ENCODE measurements at places on chromosomes 13 and 19.
A peak's percentile ranks its signal among the peaks of the same experiment; 100 is the strongest.

DNA sequence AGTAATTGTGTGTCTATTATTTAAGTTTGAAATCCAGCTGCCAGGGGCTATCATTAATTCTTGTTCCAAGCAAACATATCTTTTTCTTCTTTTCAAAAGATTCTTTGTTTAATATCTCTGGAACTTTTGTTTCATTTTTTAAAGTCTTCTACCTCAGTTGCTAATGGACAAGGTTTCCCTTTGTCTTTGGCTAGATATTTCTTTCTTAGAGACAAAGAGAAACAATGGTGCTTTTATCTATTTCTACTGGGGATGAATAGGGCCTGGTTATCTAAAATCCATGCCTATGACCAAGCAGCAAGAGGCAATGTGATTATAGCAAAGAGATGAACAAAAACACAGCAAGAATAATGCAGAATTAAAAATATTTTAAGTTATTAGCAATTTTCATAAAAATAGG is 661.3 kb upstream of the KLF12 start:
- no peak for DNase-seq

GRCh38 chr13:113840541-113841352 is 23.1 kb downstream of the GAS6 start:
- DNase-seq: no peak

GRCh38 chr13:24074678-24075077 is 85.8 kb upstream of the SPATA13 start:
- no peak for DNase-seq

- DNase-seq: no peak
Observed at GRCh38 chr13:113448885-113449692, 4.2 kb downstream of the ADPRHL1 start.

GRCh38 chr13:109126891-109127641 is 497.7 kb downstream of the MYO16 start:
- no peak for DNase-seq

- no peak for DNase-seq
Observed at GRCh38 chr19:30174791-30175190, 197.4 kb upstream of the ZNF536 start.

GRCh38 chr13:66138172-66138811 is 1091.8 kb downstream of the PCDH9 start:
- no peak for DNase-seq

DNA sequence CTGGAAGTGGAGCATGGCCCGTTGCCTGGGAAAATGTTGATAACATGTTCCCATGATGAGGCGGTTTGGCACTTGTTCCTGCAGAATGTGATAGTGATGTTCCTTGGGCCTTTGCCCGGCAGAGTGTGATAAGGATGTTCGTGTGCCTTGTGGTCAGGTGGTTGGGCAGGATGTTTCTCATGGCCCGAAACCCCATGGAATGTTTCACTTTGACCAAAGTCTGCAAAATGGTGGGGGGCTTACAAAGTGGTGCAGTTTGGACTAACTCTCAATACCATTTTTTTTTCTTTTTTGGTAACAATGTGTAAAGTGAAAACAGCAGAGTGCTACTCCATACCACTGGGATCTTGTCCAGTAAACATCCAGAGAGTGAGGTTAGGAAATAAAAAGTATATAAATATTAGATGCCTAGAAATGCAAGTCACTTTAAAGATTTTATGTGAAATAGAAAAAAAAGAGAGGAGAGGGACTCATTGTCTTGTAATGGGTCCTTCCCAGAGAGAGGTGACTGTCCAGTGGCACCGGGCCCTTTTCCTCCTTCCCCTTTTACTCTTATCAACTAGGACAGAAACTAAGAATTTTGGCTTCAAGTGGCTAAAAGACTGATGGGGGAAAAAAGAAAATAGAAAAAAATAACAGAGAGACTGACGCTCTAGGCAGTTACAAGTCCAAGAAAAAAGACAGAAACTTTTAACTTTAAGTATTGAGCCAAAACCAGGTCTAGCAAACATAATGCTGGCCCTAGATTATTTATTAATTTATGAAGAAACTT is 5.7 kb downstream of the FPR3 start:
- no peak for DNase-seq

DNA sequence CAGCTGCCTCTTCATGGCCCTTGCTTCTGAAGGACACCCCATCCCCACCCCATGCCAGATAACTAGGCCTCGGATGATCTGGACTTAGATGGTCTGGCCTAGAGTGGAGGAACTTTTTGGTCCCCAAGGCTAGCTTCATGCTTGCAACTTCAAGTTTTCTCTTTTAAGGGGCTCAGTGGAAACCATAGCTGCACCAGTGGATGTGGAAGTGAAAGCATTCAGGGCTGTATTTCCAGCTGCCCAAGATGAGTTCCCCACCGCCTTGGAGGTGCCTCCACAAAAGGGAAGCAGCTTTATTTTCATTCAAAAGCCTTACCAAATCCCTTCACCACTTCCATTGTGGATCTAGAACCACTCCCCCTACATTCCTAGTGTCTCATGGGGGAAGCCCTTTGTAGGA is 17.6 kb upstream of the GSX1 start:
- no peak for DNase-seq

DNA sequence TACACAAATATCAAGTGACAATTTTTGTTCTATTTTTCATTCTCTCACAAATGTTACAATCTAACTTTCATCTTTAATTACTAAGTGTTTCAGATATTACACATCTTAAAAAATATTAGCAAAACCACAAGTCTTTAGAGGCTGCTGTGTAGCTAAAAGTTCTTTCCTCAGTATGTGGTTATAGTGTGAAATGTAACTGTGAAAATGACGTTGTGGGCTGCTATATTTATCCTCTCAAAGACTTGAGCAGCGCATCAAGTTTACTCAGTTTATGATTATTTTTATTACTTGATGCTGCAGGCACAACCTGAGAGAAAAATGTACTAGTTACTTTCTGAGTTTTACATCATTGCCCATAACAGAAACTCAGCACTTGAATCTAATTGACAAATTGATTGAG is 2860.6 kb upstream of the PCDH20 start:
- DNase-seq: no peak

DNA sequence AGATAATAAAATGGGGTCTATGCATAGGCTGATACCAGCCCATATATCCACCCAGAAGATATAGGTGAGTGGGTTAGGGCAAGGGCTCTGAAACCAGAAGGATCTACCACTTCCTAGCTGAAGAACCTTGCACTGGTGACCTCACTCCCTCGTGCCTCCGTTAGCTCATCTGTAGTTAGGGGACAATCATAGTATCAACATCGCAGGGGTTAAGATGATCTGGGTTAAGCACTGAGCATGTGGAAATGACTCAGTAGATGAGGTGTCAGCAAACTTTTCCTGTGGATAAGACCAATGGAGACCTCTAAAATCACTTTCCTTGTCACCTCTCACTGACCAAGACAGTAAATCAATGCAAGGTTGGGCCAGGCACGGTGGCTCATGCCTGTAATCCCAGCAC is 30.5 kb downstream of the TNFSF14 start:
- DNase-seq: no peak

DNA sequence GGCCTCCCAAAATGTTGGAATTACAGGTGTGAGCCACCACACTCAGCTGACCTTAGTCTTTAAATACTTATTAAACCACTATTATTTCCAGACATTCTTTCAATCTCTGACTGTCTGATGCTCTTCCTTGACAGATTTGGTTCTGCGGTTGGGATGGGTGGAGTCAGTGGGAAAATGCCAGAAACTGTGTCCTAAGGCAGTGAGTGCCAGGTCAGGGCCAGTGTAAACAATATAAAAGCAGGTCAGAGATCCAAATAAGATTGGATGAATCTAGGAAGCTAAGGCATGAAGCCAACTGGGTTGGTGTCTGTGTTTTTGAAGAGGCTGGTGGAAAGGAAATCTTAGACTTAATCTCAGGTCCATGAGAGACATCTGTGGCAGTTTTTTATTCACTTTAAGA is 74.7 kb downstream of the KLF5 start:
- no peak for DNase-seq

GRCh38 chr19:14470031-14470876 is 4.9 kb downstream of the PTGER1 start:
- DNase-seq: no peak

- DNase-seq: peak; percentile 70
Observed at GRCh38 chr19:34482380-34483250, 1.1 kb downstream of the WTIP start.

- DNase-seq: no peak
Observed at GRCh38 chr13:96762876-96763275, 231.4 kb downstream of the OXGR1 start.

DNA sequence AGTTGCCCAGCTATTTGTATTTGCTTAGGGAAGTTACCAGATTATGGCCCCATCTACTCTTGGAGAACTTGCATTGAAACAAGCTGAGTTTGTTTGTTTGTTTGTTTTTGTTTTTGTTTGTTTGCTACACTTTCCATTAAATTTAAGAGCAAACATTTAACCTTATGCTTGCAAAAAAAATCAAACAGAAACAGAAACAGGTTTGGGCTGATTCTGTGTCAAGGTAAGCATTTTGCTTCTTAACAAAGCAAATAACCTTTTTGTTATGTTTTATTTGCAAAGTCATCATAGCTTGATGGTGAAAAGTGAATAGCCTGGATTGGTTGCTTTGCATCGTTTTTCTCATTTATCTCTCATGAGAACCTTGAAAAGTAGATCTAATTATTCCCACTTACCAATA is 531.8 kb downstream of the EFNB2 start:
- no peak for DNase-seq

- DNase-seq: peak; percentile 82
Observed at GRCh38 chr19:15264061-15264932, 32.0 kb upstream of the EPHX3 start.

DNA sequence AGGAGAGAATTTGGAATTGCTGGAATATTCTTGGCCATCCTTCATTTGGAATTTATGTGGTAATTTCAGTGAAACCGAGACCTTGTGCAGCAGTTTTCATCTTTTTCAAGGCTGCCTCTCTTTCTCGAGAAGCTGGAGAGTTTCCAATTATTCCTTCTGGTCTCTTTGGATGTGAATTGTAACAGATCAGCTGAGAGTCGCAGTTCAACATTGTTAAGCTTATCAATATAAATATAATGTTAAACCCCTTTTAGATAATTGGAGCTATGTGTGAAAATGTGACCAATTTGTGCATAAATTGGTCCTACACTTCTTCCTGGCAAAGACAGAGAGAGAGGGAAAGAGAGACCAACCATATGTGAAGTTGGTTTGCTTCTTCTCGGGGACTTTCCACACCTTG is 425.6 kb downstream of the TSHZ3 start:
- no peak for DNase-seq

DNA sequence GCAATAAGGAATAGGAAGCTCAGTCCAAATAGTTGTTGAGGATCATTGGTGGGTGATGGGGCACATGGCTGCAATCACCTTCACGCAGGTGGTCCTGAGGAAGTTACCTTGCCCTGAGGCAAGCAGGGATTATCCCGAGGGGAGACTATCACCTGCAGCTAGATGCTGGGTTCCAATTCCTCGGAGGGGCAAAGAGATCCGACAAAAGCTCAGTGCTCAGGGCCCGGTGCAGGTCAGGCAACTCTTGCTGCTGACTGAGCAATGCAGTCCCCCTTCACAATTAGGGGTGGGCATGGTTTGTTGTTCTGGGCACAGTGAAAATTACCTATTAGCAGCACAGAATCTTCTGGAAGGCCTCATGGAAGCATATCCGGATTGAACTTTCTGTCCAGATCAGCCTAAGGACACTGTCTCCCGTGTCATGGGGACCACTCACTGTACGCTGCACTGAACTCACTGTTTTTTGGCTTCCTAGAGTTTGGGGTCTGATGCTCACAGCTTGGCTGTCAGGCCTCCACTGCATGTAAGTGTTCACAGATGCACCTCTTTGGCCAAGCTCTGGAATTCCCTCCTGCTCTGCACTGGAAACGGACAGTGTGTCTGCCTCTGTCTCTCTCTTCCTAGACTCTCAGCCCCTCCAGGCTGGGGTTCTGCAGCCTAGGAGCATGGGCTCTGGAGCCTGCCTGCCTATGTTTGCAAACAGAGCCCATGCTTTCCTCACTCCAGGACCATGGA is 372.7 kb downstream of the ZNF536 start:
- no peak for DNase-seq

DNA sequence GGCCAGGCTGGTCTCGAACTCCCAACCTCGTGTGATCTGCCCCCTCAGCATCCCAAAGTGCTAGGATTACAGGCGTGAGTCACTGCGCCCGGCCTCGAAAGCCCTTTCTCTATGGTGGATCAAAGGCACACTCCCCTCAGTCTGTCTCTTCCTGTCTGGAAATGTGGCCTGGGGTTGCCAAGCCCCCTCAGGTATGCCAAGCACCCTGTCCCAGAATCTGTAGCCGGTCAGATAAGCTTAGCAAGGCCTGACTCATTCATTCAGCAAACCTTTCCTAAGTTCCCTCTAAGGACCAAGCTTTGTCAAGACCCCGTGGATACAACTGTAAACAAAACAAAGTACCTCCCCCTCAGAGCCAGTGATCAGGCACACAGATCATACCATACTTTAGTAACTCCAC is 14.1 kb downstream of the NUCB1 start:
- no peak for DNase-seq

- DNase-seq: no peak
Observed at GRCh38 chr19:1494115-1494815, 3.3 kb downstream of the REEP6 start.

DNA sequence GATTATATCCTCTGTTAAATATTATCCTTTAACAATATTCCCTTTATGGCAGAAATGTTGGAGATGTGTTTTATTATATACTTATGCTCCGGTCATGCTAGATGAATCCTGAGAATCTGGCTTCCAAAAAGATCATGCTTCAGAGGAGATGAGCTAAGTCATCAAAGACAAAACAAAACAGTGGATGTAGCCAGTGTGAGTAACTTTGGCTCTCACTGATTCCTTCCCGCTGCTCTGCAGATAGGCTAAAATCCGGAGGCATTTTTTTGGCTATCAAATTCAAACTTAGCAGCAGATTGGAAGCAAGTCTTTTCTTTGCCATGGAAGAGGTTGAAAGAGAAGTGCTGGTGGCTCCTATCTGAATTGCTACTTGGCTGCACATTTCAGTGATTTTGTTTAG is 295.9 kb downstream of the GPC6 start:
- DNase-seq: no peak

GRCh38 chr19:46288896-46289588 is 7.8 kb upstream of the HIF3A start:
- no peak for DNase-seq

DNA sequence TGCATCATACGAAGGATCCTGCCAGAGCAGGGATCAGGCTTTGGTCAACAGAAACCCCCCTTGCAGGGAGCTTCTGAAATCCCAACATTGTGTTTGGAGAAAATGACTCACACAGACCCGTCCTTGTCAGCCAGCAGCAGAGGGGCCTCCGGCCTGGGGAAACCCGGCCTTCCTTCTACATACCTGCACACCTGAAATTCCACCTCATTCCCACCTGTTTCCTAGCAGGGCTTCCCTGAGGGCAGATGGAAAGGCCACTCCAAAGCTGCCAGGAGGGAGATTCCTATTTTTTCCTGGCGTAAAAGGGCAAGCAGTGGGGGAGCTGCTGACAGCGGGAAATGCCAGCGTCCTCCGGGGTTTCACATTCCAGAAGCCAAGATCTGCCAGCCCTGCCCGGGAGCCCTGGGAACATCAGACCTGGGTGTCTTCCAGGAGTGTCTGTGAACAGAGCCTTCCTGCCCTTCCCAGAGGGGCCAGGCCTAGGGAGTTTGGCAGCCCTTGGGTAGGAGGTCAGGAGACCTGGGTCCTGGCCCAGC is 3.0 kb upstream of the IGFL1 start:
- no peak for DNase-seq

- no peak for DNase-seq
Observed at GRCh38 chr19:55228015-55228391, 560 bp downstream of the TMEM86B start.
